ENCODE measurements at places on chromosomes 2 and 18. TPM values are rescaled to one million over a fixed set of nuclear protein-coding genes. Genes with fewer than 3 reads are reported as not detected.

The FAP gene
- 148 TPM for total RNA-seq

The TCF23 gene
- total RNA-seq: not detected

The IL36G gene
- not detected for total RNA-seq

The ID2 gene
- 461 TPM for total RNA-seq

The INPP5D gene
- 0.46 TPM for total RNA-seq

The CPS1 gene
- 18.4 TPM for total RNA-seq

The CPO gene
- total RNA-seq: 0.09 TPM

The CD207 gene
- total RNA-seq: not detected

The LYG2 gene
- total RNA-seq: not detected

The CWC22 gene
- 15.8 TPM for total RNA-seq

The FBXO15 gene
- total RNA-seq: 1.1 TPM

The UGT1A9 gene
- under 0.01 TPM for total RNA-seq

The PSMA8 gene
- total RNA-seq: not detected

The PDE1A gene
- total RNA-seq: 42.4 TPM

The RBFA gene
- 15.6 TPM for total RNA-seq

The GALNT3 gene
- total RNA-seq: 0.71 TPM

The FN1 gene
- total RNA-seq: 808 TPM

The OTOS gene
- not detected for total RNA-seq

The MERTK gene
- total RNA-seq: 0.14 TPM

The ATF2 gene
- 35.8 TPM for total RNA-seq

The GTF2A1L gene
- 0.09 TPM for total RNA-seq

The CCT7 gene
- total RNA-seq: 317 TPM

The LIPG gene
- 12.4 TPM for total RNA-seq

The MATN3 gene
- 1.5 TPM for total RNA-seq

The UCN gene
- 0.14 TPM for total RNA-seq

The CTAGE1 gene
- total RNA-seq: not detected

The DNAH7 gene
- total RNA-seq: 0.28 TPM

The ERCC3 gene
- total RNA-seq: 36.9 TPM

The SLC40A1 gene
- total RNA-seq: 103 TPM

The NDUFAF7 gene
- 13.9 TPM for total RNA-seq

The STARD6 gene
- not detected for total RNA-seq

The FOXD4L1 gene
- total RNA-seq: 0.09 TPM

The KCNG3 gene
- total RNA-seq: not detected

The IAH1 gene
- 85.1 TPM for total RNA-seq

The KDM3A gene
- 27.8 TPM for total RNA-seq

The TMEM37 gene
- total RNA-seq: 0.37 TPM

The PRR30 gene
- total RNA-seq: not detected

The IL18RAP gene
- not detected for total RNA-seq

The GPR39 gene
- 0.28 TPM for total RNA-seq

The TBC1D8 gene
- total RNA-seq: 18.9 TPM

Data from smooth muscle cell of bladder (primary cell).